CD4-positive, alpha-beta T cell treated with Interleukin-15 for 4 hours (primary cell): ENCODE measurements at places on chromosomes 16 and 17.
A peak's percentile ranks its signal among the peaks of the same experiment; 100 is the strongest.

GRCh38 chr16:35733971-35734702 is 2274.7 kb downstream of the TP53TG3F start:
- DNase-seq: no peak

- peak; percentile 44 for DNase-seq
Measured at GRCh38 chr17:58120195-58120822, 27.9 kb upstream of the OR4D1 start.

- no peak for DNase-seq
Measured at GRCh38 chr16:4991754-4992153, 33.6 kb downstream of the SEC14L5 start.

DNA sequence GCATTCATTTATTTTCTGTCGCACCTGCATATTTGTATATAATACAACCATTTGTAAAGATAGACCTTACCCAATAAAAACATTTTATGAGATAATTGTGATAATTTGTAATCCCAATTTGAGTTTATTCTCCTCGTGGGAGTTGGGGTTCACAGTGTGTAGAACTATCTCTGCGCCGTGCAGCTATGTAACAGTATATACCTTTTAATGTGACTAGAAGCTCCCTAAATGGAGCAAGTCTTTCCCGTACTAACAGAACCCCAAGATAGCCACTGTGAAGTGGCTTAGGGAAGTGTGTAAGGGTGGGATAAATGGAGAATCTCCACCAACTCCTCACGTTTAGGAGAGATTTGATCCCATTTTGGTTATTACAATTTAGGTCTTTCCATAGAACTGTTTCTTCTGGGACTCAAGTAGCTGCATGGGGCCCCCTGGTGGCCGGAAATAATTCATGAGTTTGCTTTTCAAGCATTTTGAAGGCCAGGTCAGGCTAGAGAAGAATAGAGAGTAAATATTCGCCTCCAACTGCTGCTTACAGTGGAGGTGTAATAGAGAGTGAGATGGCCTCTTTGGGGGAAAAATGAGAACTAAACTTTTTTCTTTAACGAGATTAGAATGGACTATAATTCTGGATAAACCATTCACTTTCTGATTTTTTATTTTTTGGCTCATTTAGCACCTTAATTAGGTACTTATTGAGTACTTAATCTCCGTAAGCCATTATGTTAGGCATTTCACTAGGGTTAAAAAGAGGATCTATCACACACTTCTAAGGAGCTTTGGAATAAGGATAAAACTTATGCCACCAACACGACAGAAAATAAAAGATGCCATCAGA is 4.5 kb downstream of the TMEM100 start:
- DNase-seq: peak; percentile 54

DNA sequence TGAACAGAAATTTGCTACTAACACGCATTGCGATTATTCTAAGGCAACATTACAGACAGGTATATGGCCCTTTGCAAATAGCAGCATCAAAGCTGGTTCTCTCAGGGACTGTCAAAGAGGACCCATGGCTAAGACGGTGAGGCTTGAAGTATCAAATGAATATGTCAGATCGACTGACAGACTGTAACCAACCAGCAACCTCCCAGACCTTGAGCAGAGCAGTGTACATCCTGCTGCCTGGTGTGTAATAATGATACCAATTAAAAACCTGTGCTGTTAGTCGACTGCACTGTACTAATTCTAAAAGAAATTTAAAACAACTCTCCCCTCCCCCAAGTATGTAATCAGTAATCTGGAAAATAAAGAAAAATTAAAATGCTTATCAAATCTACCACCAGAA is 35.9 kb upstream of the GHDC start:
- DNase-seq: no peak

DNA sequence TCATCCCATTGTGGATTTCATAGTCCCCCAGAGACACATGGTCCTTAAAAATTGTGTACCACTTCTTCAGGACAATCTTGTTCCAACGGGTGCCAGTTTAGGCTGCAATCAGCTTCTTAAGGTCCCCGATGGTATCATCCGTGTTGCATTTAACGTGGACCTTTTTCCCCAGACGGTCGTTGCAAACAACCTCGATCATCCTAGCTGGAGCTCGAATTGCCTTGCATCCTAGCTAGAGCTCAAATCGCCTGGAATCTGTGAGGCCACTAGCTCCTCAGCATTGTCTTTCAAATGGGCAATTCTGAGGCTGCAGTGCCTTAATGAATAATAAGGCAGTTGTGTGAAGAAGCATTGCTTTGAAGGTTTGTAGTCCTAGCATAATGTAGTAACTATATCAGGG is 37.7 kb upstream of the RHBDL3 start:
- no peak for DNase-seq

- peak; percentile 86 for DNase-seq
Measured at GRCh38 chr16:89216315-89217137, 977 bp upstream of the ZNF778 start.

- DNase-seq: no peak
Measured at GRCh38 chr17:27349540-27350021, 55.7 kb downstream of the WSB1 start.
